D341Med (cell line): ENCODE measurements at places on chromosomes 12 and 14.

GRCh38 chr12:108701779-108702441 is 29.4 kb downstream of the CORO1C start:
- no peak for DNase-seq

GRCh38 chr14:100677152-100677551 is 49.5 kb upstream of the DLK1 start:
- DNase-seq = no peak

- no peak for DNase-seq
These were observed 18.1 kb upstream of the SGPP1 start for GRCh38 chr14:63745858-63746425.

GRCh38 chr12:2192231-2192630 is 139.4 kb downstream of the CACNA1C start:
- DNase-seq = no peak
